ENCODE measurements at places on chromosomes 7 and 10. TPM values are rescaled to one million over a fixed set of nuclear protein-coding genes. Genes with fewer than 3 reads are reported as not detected.

DNA sequence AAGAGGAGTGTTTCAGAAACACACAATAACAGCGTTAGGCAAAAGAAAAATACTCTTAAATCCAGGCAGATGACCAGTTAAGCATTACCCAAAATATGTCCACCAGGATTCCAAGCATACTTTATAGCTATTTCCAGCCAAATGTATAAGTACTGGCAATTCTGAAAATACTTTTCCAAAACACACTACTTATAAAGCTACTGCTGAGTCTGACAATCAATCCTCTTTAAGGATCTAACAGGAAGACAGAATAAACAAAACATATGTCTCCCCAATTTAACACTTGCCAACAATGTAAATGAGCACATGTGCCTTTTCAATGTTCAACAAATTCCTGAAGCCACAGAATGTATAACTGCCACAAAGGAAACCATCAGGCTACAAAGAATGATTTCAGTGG, 370.9 kb downstream of the SORCS1 start:
- H3K27me3 ChIP-seq, result no peaks in the 10 kb centered on the region
- H3K4me3 ChIP-seq, result no peak overlapping the region
- no peaks in the 10 kb centered on the region for H3K36me3 ChIP-seq
- H3K4me1 ChIP-seq, result no peaks in the 10 kb centered on the region

GRCh38 chr10:52313933-52314821, at the start of gene DKK1:
Gene DKK1 (plus strand): TSS chr10:52314281. CDS start chr10:52314435, 154 bp downstream.
- no peak within 1 kb of the TSS for H3K27ac ChIP-seq
- no peaks in the 10 kb centered on the region for H3K36me3 ChIP-seq
- peaks cover 33% of the 10 kb centered on the region for H3K27me3 ChIP-seq
- peak; percentile 78 for DNase-seq
- peak within 1 kb of the TSS; percentile 47 for H3K4me3 ChIP-seq

DNA sequence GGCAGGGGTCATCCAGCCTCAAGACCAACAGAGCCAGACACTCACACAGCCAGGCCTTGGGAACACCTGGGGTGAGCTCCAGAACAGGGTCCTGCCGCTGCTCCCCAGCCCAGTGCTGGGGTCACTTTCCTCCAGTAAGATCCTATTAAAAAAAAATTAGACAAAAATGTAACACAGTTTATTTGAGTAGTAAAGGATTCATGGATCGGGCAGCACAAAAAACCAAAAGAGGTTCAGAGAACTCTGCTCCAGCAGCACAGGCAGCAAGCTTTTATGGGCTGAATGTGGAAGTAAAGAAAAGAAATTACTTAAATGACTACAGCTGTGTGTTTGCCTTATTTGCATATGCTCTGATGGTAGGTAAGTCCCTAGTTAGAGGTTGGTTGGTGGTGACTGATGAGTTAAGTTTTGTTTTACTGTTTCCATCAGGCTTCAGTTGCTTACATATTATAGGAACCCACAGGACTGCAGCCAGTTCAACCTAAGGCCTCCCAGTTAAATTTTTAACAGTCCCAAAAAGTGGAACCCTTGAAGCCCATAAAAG, 80.5 kb upstream of the FGFR2 start:
- no peaks in the 10 kb centered on the region for H3K36me3 ChIP-seq
- no peak overlapping the region for H3K4me3 ChIP-seq
- no peaks in the 10 kb centered on the region for H3K27me3 ChIP-seq
- H3K27ac ChIP-seq, result no peak overlapping the region

- no peak overlapping the region for H3K4me3 ChIP-seq
- H3K4me1 ChIP-seq, result no peaks in the 10 kb centered on the region
- peaks cover 8% of the 10 kb centered on the region for H3K27me3 ChIP-seq
These were observed 22.0 kb upstream of the TNKS2 start for GRCh38 chr10:91776266-91776665.

DNA sequence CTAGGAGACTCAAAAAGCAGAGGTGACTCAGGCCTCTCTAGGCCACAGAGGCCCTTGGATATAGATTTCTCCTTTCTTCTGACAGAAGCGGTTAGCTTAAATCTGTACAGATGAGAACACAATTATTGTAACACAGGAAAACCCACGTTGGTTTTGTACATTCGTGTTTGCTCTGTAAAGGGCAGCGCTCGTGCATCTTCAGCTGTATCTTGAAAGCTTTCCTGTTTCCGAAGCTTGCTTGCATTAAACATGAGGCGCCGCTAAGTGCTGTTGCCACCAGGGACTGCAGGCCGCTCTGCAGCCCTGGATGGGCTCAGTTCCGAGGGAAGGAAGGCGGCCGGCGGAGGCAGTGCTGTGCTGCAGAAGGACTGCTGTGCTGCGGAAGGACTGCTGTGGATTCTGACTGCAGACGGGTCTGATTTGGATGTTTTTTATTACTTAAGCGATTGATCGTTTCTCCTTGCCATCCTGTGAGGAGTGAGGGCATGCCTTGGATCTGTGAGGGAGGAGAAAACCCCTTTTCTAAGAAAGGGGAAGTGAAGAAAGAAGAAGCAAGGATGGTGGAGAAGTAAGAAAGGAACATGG, 53.3 kb downstream of the FHIP2A start:
- no peak overlapping the region for H3K4me3 ChIP-seq
- no peaks in the 10 kb centered on the region for H3K27me3 ChIP-seq
- no peak for DNase-seq

- H3K27ac ChIP-seq, result no peak overlapping the region
- H3K4me3 ChIP-seq, result no peak overlapping the region
- no peaks in the 10 kb centered on the region for H3K36me3 ChIP-seq
- no peaks in the 10 kb centered on the region for H3K4me1 ChIP-seq
- H3K27me3 ChIP-seq, result no peaks in the 10 kb centered on the region
These were observed 133.3 kb upstream of the LANCL2 start for GRCh38 chr7:55231736-55232280.

- no peak overlapping the region for H3K4me3 ChIP-seq
- H3K27me3 ChIP-seq, result no peaks in the 10 kb centered on the region
- no peak overlapping the region for H3K27ac ChIP-seq
- no peaks in the 10 kb centered on the region for H3K4me1 ChIP-seq
- no peak for DNase-seq
- H3K36me3 ChIP-seq, result peaks cover 20% of the 10 kb centered on the region
These were observed 13.3 kb downstream of the SLC37A3 start for GRCh38 chr7:140384894-140385545.

- no peak overlapping the region for H3K4me3 ChIP-seq
- H3K27me3 ChIP-seq, result no peaks in the 10 kb centered on the region
- H3K27ac ChIP-seq, result no peak overlapping the region
- H3K4me1 ChIP-seq, result no peaks in the 10 kb centered on the region
- no peaks in the 10 kb centered on the region for H3K36me3 ChIP-seq
These were observed 66.2 kb upstream of the SRPK2 start for GRCh38 chr7:105454921-105455320.

- H3K27ac ChIP-seq, result no peak overlapping the region
- peaks cover 17% of the 10 kb centered on the region for H3K4me1 ChIP-seq
These were observed 3.7 kb upstream of the TTYH3 start for GRCh38 chr7:2628130-2628482.

DNA sequence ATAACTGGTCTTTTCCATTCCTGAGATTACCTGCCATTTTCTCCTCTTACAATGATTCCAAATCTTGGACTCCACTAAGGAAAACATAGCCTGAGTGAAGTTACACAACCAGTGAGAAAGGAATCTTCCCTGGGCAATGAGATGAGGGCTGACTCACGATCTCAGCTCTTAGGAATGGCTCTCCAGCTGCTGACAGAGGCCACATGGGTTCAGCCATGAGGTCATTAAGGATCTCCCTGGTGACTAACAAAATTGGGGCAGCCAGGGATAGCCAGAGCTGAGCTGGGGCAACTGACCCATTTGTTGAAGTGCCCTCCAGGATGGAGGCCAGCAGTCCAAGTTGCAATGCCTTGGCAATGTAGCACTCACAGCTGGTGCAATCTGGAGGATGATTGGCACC, 78.7 kb upstream of the MKLN1 start:
- peak; percentile 70 for DNase-seq
- no peaks in the 10 kb centered on the region for H3K36me3 ChIP-seq
- H3K27ac ChIP-seq, result no peak overlapping the region
- H3K27me3 ChIP-seq, result no peaks in the 10 kb centered on the region
- no peak overlapping the region for H3K4me3 ChIP-seq
- peaks cover 7% of the 10 kb centered on the region for H3K4me1 ChIP-seq

DNA sequence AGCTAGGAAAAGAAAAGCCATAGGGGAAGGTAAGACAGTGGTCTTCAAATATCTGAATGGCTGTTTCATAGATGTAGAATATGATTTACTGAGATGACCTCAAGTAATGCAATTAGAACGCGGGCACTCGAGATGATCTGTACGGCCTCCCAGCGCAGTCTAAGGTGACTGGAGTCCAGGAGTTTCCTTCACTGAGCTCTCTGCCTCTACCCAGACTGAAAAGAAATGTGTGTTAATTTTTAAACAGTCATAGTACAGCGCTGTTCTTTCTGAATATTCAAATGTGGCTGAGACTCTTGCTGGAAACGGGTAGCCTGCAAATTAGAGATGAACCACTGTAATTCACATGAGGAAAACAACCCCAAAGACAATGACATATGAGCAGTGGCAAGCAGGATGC, 562.4 kb upstream of the AUTS2 start:
- H3K4me3 ChIP-seq, result no peak overlapping the region
- no peak overlapping the region for H3K27ac ChIP-seq
- no peak for DNase-seq
- H3K4me1 ChIP-seq, result no peaks in the 10 kb centered on the region
- no peaks in the 10 kb centered on the region for H3K27me3 ChIP-seq
- H3K36me3 ChIP-seq, result no peaks in the 10 kb centered on the region

DNA sequence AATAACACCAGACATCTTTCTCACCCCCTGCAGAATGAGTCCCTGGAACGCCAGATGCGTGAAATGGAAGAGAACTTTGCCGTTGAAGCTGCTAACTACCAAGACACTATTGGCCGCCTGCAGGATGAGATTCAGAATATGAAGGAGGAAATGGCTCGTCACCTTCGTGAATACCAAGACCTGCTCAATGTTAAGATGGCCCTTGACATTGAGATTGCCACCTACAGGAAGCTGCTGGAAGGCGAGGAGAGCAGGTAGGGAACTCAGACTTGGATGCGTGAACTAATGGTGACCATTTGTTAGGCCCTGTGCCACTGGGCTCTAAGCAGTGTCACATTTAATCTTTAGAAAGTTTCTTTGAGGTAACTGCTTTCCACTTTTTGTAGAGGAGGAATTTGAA, 7.1 kb downstream of the VIM start:
- H3K36me3 ChIP-seq, result peaks cover 77% of the 10 kb centered on the region
- no peaks in the 10 kb centered on the region for H3K27me3 ChIP-seq
- no peak overlapping the region for H3K4me3 ChIP-seq
- H3K27ac ChIP-seq, result peak overlapping the region; percentile 44
- H3K4me1 ChIP-seq, result peaks cover 39% of the 10 kb centered on the region

- H3K4me3 ChIP-seq, result no peak overlapping the region
- peaks cover 17% of the 10 kb centered on the region for H3K36me3 ChIP-seq
- no peak overlapping the region for H3K27ac ChIP-seq
- peaks cover 26% of the 10 kb centered on the region for H3K4me1 ChIP-seq
- H3K27me3 ChIP-seq, result peaks cover 9% of the 10 kb centered on the region
These were observed 1.6 kb upstream of the ZNF12 start for GRCh38 chr7:6708304-6708703.

GRCh38 chr10:45509491-45509890, 135.5 kb downstream of the ALOX5 start:
- no peak overlapping the region for H3K4me3 ChIP-seq
- H3K27me3 ChIP-seq, result no peaks in the 10 kb centered on the region
- H3K36me3 ChIP-seq, result no peaks in the 10 kb centered on the region
- no peak overlapping the region for H3K27ac ChIP-seq
- DNase-seq, result no peak

CYP3A7 gene
- total RNA-seq, result 1.6 TPM

PVRIG gene
- total RNA-seq, result 1.4 TPM

MACROH2A2 gene
- 6.5 TPM for total RNA-seq

OPALIN gene
- total RNA-seq, result not detected

ZDHHC4 gene
- 54.8 TPM for total RNA-seq

MRPL32 gene
- total RNA-seq, result 44.8 TPM

Measured in upper lobe of right lung (tissue), 1 donor.